NCI-H526 (cell line): ENCODE measurements at places on chromosomes 12 and 14.
A peak's percentile ranks its signal among the peaks of the same experiment; 100 is the strongest.

GRCh38 chr14:54368291-54368690 lies 28.5 kb upstream of the CDKN3 start:
- DNase-seq: no peak

DNA sequence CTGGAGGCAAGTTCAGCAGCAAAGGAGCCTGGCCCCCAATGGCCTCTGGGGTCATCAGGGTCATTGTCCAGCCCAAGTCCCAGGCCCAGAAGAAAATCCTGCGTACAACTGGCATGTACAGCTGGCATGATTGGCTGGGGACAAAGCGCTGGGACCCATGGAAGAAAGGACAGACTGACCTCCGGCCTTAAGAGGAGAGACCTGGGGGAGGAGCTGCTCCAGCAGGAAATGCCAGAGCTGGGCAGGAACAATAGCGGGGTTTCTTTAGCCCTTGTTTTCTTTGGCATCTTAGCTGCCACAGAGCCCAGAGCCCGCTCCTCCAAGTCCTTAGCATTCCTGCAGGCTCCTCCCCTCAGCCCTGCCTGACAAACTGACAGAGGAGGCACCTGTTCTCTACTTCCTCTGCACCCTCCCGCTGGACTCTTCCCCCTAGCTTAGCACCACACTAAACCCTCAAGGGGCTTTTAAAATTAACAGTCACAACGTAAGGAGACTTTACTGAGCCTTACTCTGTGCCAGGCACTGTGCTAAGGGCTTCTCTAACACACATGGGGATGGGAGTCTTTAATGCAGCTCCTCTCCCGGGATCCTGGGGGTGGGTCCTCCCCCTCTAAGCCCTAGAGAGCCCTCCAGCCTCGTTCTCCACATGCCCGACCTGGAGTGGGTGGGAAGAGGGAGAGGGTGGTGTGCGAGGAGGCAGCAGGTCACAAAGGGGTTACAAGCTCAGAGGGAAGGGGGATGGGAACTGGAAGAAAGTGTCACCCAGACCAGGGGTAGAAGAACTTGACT lies 1.8 kb upstream of the AQP5 start:
- no peak for DNase-seq

DNA sequence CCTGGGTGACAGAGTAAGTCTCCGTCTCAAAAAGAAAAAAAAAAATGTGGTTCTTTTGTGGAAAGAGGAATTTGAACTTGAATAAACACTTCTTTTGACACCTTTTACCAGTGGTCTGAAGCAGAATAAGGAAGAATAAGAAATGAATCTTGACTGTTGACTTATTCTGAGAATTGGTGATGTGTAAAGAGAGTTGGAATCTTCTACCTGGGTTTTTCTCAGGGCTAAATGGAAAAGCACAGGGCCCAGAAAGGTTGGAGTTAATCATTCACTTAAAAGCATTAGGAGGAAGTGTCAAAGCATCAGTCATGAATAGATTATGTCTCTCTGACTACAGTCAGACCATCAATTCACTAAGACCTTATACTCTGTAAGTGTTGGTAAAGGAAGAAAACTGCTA lies 13.9 kb downstream of the PNMA1 start:
- DNase-seq: no peak

DNA sequence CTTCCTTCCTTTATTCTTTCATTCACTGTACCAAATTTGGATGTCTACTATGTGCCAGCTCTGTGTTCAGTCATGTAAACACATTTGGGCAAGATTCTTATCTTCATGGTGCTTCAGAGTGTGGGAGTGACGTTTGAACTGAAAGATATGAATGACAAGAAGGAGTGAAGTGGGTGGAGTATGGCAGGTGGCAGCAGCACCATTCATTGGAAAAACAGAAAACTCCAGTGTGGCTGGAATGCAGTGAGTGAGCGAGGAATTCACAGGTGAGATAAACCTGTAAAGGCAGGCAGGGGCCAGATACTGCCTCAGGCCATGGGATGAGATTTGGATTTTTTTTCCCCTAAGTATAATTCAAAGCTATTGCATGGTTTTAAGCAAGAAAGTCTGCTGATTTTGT lies 140.7 kb upstream of the CCDC198 start:
- DNase-seq: no peak

DNA sequence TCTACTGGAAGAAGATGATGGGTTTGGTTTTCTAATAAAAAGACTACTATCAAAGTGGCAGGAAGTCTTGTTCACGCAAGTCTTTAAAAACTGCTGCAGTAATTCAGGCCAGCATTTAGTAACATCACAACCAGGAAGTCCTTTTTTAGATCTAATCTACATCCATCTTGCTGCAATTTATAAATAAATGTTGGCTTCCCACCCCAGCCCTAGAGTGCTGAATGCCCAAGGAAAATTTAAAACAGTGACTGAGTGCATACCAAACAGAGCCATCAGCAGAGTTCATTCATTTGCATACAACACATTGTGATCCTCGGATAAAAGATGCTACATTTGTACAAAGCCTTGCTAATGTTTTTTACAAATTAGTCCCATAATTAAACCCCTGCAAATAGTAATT lies 72.1 kb downstream of the PHLDA1 start:
- peak; percentile 33 for DNase-seq

GRCh38 chr14:69615121-69615495 lies 3.7 kb downstream of the SUSD6 start:
- no peak for DNase-seq

GRCh38 chr12:76863005-76863670 lies 15.7 kb downstream of the CSRP2 start:
- no peak for DNase-seq

DNA sequence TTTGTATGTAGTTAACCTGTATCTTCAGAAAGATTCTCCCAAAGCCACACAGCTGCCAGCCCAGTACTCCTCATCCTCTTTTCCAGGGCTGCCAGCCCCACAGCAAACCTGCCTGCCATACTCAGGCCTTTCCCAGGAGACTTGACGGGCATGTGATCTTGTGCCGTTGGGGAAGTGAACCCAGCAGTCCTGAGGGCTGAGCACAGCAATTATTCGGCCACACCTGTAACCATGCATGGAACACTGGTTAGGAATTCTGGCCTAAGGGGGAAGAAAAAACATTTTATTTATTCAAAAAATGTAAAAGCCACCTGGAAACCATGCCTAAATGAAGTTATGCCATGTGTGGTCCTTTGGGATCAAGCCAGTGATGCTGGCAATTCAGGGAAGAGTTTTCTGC lies 145.3 kb downstream of the GRIN2B start:
- no peak for DNase-seq
